ENCODE measurements at places on chromosomes 2 and 18.

- no peak for DNase-seq
Measured at GRCh38 chr18:63284827-63285733, 34.5 kb downstream of the BCL2 start.

- DNase-seq = no peak
Measured at GRCh38 chr2:16317211-16317830, 348.3 kb downstream of the CYRIA start.

DNA sequence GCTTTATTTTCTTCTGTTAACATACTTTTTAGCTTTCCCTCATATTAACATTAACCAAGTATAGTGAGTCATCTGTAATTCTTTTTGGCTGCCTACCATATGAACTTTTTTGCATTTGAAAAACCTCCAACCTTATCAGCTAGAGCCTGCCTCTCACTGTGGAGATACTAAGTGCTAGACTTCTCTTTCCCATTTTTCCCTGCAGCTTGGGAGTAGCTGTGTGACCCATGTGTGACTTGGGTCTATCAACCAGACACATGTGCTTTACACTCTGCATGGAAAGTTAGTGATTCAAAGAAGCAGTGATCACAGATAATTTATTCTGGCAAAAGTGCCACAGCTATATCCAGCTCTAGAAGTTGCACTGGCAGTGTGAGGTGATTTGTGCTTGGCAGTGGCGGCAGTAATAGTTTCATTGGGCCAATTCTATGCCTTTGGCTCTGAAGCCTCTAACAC, 36.3 kb downstream of the PREPL start:
- no peak for DNase-seq

DNA sequence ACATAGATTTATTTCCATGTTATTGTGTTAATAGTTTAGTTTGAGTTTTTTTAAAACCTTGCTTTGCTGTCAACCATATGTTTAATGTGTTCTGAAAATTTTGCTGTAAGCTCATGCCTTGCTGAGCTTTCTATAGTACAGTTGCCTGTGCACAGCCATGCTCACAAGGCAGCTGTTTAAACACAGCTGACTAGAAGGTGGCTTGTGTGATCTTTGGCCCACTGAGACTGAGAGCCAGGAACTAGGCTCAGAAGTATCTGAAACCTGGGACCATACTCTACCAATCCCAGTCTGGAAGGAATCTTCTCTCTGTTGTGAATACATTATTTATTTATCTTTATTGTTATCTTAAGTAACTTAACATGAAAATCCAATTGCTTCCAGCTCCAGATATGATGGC, 350.5 kb downstream of the KIAA1328 start:
- no peak for DNase-seq

GRCh38 chr2:120240901-120241429, 11.7 kb upstream of the RALB start:
- DNase-seq = no peak

DNA sequence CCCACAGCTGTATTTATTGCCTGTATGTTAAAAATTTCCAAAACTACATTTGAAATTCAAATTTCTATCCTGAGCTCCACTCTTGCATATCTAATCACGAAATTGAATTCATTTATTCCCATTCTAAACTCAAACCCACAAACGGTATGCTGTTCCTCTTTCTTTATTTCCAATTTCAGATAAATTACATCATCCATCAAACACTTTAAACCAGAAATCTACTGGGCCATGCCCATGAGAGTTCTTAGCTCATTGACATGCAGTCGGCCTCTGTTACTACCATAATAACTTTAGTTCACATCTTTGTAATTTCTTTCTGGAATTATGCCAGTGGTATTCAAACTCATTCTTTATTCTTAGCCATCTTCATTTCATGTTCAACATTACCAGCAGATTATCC, 100.3 kb downstream of the COL3A1 start:
- DNase-seq = no peak

DNA sequence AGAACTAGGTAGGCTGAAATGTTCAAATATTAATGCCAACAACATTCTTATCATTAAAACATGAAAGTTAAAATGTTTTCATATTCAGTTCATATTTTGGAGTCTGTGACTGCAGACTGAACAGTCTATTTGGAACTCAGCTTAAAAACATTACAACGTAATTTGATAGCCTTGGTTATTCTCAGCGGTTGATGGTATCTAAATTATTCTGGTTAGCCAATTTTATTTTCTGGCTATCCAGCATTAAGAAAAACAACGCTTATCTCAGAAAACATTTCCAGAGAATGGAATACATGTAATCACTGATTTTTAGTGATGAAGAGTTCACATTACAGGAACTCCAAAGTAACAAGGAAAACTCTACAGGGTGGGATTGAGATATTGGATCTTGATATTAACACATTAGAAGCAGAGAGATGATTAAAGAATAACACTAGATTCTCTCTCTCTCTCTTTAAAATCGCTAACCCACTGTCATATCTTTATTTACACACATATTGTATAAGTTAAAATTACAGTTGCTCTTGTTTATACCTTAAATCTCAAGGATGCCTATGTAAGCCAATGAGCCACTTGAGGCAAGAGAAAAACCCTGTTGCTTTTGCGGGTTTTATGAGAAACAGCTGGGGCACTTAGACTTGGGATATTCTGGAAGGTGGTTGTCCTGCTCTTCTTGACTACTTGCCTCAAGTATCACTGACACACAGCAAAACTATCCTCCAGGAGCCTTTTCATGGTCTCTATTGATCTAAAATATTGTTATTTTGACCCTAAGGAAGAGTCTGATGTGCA, 84.9 kb downstream of the ICOS start:
- no peak for DNase-seq

Measured in substantia nigra (tissue), 51 donors.